ENCODE measurements at places on chromosomes 16 and 17. TPM values are rescaled to one million over a fixed set of nuclear protein-coding genes. Genes with fewer than 3 reads are reported as not detected.

DNA sequence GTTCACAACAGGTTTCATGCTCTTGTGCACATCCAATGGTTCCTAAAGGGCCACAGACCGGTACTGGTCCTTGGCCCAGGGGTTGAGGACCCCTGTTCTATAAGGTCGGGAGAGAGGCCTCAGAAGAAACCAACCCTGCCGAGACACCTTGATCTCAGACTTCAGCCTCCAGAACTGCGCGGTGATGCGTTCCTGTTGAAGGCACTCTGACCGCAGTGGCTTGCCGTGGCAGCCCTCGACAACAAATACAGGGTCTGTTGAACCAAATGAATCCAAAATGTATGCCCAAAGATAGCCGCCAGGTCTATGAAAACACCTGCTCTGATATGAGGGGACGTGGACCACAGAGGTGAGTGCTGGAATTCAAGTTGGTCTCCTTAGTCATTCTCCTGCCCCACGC, 389.8 kb downstream of the SEC14L1 start:
- no peak for ATAC-seq

GRCh38 chr16:359871-360697, 7.6 kb upstream of the AXIN1 start:
- no peak for ATAC-seq

- no peak for ATAC-seq
These were observed 30.9 kb downstream of the PAFAH1B1 start for GRCh38 chr17:2624292-2624731.

GRCh38 chr17:49949634-49950033, 19.4 kb upstream of the DLX4 start:
- no peak for ATAC-seq

GRCh38 chr17:36510636-36511035, 24.0 kb downstream of the MYO19 start:
- ATAC-seq, result no peak

UTS2R gene
- total RNA-seq, result 0.43 TPM

DNA sequence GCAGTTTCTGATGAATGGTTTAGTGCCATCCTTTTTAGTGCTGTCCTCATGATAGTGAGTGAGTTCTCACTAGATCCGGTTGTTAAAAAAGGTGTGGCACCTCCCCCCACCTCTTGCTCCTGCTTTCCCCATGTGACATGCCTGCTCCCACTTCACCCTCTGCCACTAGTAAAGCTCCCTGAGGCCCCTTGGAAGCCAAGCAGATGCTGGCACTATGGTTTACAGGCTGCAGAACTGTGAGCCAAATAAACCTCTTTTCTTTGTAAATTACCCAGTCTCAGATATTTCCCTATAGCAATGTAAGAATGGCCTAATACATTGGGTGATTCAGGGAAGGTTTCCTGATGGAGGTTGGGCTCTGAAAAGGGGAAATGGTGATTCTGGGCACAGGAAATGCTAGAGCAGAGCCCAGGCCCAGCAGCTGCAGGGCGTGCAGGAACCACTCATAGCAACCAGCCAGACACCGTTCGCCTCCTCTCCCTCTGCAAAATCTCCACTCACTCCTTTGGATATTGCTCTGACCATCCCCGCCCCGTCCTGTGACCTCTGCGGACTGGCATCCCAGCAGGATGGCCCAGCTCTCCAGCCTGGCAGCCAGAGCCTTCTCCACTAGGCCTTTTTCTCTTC, 2.6 kb upstream of the ADORA2B start:
- ATAC-seq, result no peak

HSD17B1 gene
- 4.9 TPM for total RNA-seq

CMTM2 gene
- total RNA-seq, result 0.90 TPM

GRCh38 chr16:56965149-56966092, 3.7 kb downstream of the CETP start:
- no peak for ATAC-seq

KIF2B gene
- total RNA-seq, result not detected

DNA sequence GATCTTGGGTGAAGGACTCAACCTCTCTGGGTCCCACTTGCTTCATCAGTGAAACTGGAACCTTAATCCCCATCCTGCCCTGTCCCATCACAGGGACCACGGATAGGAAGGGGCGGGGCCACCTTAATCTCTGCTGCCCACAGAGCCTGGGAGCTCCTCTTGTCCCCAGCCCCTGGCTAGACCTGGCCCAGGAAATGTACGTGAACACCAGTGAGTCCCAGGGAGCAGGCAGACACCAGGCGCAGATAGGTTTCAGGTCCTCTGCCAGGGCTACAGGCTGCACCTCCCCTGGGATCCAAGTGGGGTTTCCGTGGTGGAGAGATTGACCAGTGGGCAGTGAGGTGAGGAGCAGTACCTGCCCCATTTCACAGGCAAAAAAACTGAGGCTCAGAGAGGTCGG, 21.0 kb downstream of the RAB11FIP4 start:
- no peak for ATAC-seq

GRCh38 chr16:70158261-70158939, 15.2 kb upstream of the CLEC18C start:
- no peak for ATAC-seq

ATP2A1 gene
- total RNA-seq, result 1.8 TPM

ZSCAN10 gene
- total RNA-seq, result 0.22 TPM

GRCh38 chr16:81838794-81839193, 59.7 kb downstream of the PLCG2 start:
- peak; percentile 56 for ATAC-seq

CFAP97D1 gene
- 0.13 TPM for total RNA-seq

DNA sequence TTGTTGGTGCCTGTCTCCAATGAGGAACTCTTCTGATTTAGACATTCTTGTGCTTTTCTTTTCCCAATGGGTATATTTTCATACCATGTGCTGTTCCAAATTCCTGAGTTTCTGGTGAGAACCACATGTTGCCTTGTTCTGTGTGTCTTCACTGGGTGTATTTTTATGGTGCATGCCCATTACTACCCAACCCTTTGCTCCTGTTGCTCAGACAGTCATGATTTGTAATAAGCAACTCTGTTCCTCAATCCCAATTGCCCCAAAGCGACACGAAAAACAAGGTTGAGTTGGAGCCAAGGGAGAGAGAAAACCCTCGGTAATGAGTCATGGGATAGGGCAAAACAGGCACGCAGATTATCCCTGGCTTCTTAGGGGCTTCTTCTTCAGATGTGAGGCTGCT, 101.8 kb downstream of the ABCA8 start:
- ATAC-seq, result no peak

DNA sequence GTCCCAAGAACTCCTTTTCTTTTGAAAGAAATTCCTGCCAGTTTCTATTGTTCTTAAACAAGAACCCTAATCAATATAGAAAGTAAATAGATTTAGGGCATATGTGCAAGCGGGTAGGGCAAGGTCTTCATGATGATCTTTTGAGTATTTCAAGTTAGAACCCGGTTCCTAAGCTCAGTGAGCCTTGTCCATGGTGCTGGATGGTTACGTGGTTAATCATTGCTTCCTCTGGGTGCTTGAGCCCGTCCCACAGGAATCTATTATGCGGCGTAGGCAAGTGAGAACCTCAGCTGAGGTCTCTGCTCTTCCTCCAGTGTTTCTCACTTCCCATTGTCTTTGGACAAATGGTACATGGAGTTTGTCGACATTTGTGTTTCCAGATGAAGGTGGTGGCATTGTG, 580.8 kb upstream of the EEF2KMT start:
- no peak for ATAC-seq

DNA sequence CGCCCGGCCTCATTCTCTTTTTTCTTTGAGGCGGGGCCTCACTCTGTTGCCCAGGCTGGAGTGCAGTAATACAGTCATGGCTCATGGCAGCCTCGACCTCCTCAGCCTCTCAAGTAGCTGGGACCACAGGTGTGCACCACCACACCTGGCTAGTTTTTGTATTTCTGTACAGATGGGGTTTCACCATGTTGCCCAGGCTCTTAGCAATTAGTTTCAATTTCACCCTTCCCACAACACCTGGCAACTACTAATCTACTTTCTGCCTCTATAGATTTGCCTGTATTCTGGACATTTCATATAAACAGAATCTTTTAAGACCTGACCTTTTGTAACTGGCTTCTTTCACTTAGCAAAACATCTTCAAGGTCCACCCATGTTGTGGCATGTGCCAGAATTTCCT, 8.0 kb upstream of the NT5M start:
- ATAC-seq, result no peak

DNA sequence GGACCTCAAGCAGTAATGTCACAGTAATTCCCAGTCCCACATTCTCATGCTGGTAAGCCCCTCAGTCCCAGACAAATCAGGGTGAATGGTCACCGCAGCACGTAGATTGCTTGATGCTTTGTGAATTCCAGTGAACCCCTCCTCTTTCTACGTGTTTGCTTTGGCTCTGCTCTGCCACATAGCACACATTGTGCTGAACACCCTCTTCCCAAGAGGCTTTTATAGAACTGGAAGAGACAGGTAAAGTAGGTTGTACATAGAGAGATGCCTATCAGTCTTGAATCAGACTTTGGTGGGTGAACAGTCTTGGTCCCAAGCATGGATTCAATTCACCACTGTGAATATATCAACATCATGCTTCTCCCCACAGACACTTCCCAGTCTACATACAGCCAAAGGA, 579 bp upstream of the KRTAP9-6 start:
- no peak for ATAC-seq

CNTNAP1 gene
- total RNA-seq, result 12.7 TPM

DNA sequence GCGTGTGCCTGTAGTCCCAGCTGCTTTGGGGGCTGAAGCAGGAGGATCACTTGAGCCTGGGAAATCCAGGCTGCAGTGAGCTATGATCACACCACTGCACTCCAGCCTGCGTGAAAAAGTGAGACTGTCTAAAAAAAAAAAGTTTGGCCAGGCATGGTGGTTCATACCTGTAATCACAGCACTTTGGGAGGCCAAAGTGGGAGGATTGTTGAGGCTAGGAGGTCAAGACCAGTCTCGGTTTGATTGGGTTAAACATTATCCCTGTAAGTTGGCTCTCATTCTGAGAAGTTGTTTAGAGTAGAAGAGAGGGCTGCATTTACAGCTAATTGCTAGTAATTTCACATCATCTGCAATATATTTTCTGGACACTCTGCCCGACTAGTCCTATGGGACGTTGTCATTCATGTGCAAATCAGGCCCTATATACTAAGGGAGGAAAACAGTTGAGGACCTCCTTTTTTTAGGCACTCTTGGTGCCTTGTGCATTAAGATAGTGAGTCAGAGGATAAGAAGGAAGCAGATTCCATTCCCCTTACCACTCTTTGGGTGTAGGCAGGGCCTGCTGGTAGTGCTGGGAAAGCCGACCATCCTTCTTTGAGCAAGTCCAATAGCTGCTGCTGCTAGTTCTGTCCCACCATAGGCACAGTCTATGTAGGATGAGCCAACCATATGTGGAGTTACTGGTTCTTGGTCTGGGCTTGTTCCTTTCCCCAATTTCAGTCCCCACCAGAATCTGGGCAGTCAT, 18.7 kb downstream of the HMOX2 start:
- ATAC-seq, result peak; percentile 57

ZG16 gene
- not detected for total RNA-seq

RAMP2 gene
- 4.7 TPM for total RNA-seq

DNA sequence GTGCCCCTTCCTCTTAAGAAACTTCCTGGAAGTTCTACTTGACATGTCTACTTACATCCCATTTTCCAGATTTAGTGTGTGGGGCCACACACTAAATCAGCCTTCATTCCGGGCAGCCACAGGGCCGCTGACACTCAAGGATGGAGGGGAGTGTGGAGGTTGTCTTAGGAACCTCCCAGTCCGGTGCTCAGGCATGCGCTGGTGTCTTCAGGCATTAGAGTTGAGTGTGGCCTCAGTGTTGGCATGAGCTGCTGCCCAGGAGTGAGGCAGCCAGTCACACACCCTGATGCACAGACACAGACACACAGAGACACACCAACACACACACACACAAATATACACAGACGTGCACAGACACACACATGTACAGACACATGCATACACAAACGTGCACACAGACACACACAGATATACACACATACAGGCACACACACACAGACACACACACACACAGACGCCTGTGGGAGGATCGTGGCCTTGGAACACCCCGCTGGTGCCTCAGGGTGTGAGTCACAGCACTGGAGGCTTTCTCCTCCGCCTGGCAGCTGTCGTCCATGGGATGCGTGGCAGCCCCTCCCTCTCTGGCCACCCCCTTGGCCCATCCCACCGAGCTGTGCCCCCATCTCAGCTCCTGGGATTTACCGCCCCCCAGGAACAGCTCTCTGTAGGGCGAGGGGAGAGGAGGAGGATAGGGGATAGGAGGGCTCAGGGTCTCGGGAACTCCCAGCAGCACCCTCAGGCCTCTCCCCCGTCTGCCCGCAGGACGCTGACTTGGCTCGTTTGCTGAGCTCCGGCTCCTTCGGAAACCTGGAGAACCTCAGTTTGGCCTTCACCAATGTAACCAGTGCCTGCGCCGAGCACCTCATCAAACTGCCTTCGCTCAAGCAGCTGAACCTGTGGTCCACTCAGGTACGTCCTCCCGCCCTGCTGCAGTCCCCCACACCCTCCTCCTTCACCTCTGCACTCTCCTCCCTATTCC, 75.6 kb upstream of the PLCG2 start:
- peak; percentile 34 for ATAC-seq

TLCD2 gene
- 2.8 TPM for total RNA-seq

GRCh38 chr16:84367297-84367680, 1.0 kb upstream of the ATP2C2 start:
- ATAC-seq, result no peak

DNA sequence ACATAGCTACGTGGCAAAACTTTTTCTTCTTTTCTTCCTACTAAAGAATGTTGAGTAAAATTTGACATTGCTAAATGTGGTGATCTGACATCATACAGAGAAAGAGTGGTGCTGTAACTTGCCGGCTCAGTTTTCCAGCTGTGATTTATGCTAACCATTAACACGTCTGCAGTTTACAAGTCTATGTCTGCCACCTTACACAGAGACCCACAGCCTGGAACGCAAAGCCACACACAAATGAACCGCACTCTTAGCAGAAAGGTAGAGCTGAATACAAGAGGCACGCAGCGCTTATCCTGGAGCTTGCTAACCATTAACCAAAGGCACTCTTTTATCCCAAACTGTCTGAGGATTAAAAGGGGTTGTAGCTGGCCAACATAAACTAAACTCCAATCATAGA, 31.9 kb downstream of the CACNG1 start:
- peak; percentile 60 for ATAC-seq

Measured in motor neuron (in vitro differentiated cells).